ENCODE measurements at places on chromosomes 11 and 22. TPM values are rescaled to one million over a fixed set of nuclear protein-coding genes. Genes with fewer than 3 reads are reported as not detected.

- no peaks in the 10 kb centered on the region for H3K36me3 ChIP-seq
- DNase-seq, result no peak
- no peak overlapping the region for H3K4me3 ChIP-seq
- no peak overlapping the region for H3K27ac ChIP-seq
- no peaks in the 10 kb centered on the region for H3K27me3 ChIP-seq
- H3K4me1 ChIP-seq, result no peaks in the 10 kb centered on the region
Measured at GRCh38 chr11:132466983-132467382, 1065.3 kb downstream of the OPCML start.

- no peak overlapping the region for H3K4me3 ChIP-seq
- H3K4me1 ChIP-seq, result no peaks in the 10 kb centered on the region
- DNase-seq, result no peak
- no peaks in the 10 kb centered on the region for H3K36me3 ChIP-seq
Measured at GRCh38 chr11:25057861-25058260, 561.0 kb downstream of the LUZP2 start.

GRCh38 chr11:3165152-3165705 lies at the start of gene OSBPL5:
Gene OSBPL5 (minus strand): TSS chr11:3165310. CDS start chr11:3129148, 36,162 bp downstream.
- H3K4me1 ChIP-seq, result peaks cover 63% of the 10 kb centered on the region
- peak within 1 kb of the TSS; percentile 71 for H3K27ac ChIP-seq
- peak within 1 kb of the TSS; percentile 74 for H3K4me3 ChIP-seq
- H3K36me3 ChIP-seq, result no peaks in the 10 kb centered on the region
- H3K27me3 ChIP-seq, result no peaks in the 10 kb centered on the region

- no peaks in the 10 kb centered on the region for H3K36me3 ChIP-seq
- peak; percentile 58 for DNase-seq
- no peak overlapping the region for H3K27ac ChIP-seq
- no peaks in the 10 kb centered on the region for H3K27me3 ChIP-seq
Measured at GRCh38 chr22:22884010-22884887, 3.4 kb upstream of the IGLL5 start.

DNA sequence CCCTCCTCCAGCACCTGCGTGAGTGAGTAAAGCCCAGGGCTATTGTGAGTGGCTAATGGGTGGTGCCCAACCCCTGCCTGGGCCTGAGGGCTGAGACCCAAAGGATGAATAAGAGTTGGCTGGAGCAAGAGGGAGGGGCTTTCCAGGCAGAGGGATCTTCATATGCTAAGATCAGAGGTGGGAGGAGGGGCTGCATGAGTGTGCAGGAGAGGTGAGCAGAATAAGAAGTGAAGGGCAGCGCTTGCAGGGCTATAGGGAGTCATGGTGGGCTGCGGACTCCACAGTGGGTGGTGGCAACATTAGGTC lies 3.9 kb downstream of the EMID1 start:
- H3K36me3 ChIP-seq, result no peaks in the 10 kb centered on the region
- no peak overlapping the region for H3K27ac ChIP-seq
- no peak for DNase-seq
- no peaks in the 10 kb centered on the region for H3K27me3 ChIP-seq

DNA sequence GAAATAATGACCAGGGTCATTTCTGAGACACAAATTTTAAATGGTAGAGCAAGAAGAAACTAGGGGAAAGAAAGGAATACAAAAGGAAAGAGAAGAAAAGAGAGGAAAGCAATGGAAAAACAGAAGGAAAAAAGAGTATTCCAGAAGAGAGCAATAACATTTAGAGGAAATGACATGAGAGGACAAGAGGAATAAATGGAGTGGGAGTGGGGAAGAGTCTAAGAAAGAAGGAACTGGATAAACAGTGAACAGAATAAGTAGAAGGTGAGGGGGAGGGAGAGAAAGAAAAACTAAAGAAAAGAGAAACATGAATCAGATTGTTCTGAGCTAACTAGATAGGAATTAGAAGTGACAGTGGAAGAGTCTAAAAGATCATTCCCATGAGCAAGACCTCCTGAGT lies 28.4 kb downstream of the PRDM10 start:
- H3K36me3 ChIP-seq, result no peaks in the 10 kb centered on the region
- no peaks in the 10 kb centered on the region for H3K27me3 ChIP-seq
- no peaks in the 10 kb centered on the region for H3K4me1 ChIP-seq
- no peak for DNase-seq

Gene ZC3H12C
- total RNA-seq, result 12.7 TPM

Gene WNT11
- total RNA-seq, result 6.8 TPM

Gene CCDC89
- total RNA-seq, result 1.1 TPM

Gene IGLL5
- 1.4 TPM for total RNA-seq

Gene POU2AF2
- total RNA-seq, result not detected

- H3K36me3 ChIP-seq, result no peaks in the 10 kb centered on the region
- DNase-seq, result no peak
- H3K4me3 ChIP-seq, result peak overlapping the region; percentile 57
- peak overlapping the region; percentile 50 for H3K27ac ChIP-seq
- no peaks in the 10 kb centered on the region for H3K27me3 ChIP-seq
Measured at GRCh38 chr22:41237036-41237706, 3.6 kb downstream of the CHADL start.

Gene RAB3IL1
- 4.3 TPM for total RNA-seq

Gene C11orf87
- not detected for total RNA-seq

Gene WBP2NL
- 0.22 TPM for total RNA-seq

DNA sequence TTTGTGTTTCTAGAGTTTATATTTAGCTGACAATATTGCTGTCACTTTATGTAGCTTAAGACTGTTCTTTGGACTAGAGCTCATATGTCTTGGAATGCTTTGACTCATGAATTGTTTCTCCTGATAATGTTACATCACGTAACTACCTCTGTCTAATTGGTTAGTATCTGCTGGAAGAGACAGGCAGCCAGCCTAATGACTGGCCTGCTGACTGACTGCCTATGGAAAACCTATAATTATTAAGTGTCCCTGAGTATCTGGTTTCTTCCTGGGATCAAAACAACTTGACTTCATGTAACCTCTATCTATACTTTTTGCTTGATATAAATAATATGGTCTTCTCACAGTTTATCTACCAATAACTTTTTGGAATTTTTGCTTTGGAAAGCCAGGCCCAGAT lies 9.4 kb downstream of the SOX6 start:
- no peak for DNase-seq
- H3K27ac ChIP-seq, result no peak overlapping the region
- no peaks in the 10 kb centered on the region for H3K27me3 ChIP-seq

DNA sequence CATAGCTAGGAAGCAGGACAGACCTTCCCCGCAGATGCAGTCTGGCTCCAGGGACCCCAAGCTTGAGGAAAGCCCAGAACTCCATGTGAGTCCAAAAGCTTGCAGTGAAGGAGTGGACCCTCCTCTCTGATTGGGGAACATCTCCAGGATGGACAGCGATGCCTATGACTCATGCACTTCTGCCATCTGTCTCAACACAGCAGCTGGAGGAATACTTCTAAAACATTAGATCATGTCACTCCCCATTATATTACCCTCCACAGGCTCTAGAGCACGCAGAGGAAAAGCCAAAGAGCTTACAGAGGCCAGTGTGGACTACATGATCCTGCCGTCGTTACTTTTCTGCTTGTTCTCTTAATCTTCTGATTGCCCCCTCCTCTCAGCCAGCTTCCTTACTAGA lies 605.7 kb downstream of the INSC start:
- DNase-seq, result no peak
- no peak overlapping the region for H3K4me3 ChIP-seq
- H3K27ac ChIP-seq, result no peak overlapping the region
- H3K4me1 ChIP-seq, result no peaks in the 10 kb centered on the region
- no peaks in the 10 kb centered on the region for H3K27me3 ChIP-seq
- H3K36me3 ChIP-seq, result no peaks in the 10 kb centered on the region

Gene HYLS1
- 3.5 TPM for total RNA-seq

- H3K4me1 ChIP-seq, result no peaks in the 10 kb centered on the region
- peak overlapping the region; percentile 80 for H3K4me3 ChIP-seq
- peak overlapping the region; percentile 98 for H3K27ac ChIP-seq
- no peaks in the 10 kb centered on the region for H3K27me3 ChIP-seq
- peak; percentile 76 for DNase-seq
- no peaks in the 10 kb centered on the region for H3K36me3 ChIP-seq
Measured at GRCh38 chr11:68212421-68213134, 518 bp downstream of the KMT5B start.

DNA sequence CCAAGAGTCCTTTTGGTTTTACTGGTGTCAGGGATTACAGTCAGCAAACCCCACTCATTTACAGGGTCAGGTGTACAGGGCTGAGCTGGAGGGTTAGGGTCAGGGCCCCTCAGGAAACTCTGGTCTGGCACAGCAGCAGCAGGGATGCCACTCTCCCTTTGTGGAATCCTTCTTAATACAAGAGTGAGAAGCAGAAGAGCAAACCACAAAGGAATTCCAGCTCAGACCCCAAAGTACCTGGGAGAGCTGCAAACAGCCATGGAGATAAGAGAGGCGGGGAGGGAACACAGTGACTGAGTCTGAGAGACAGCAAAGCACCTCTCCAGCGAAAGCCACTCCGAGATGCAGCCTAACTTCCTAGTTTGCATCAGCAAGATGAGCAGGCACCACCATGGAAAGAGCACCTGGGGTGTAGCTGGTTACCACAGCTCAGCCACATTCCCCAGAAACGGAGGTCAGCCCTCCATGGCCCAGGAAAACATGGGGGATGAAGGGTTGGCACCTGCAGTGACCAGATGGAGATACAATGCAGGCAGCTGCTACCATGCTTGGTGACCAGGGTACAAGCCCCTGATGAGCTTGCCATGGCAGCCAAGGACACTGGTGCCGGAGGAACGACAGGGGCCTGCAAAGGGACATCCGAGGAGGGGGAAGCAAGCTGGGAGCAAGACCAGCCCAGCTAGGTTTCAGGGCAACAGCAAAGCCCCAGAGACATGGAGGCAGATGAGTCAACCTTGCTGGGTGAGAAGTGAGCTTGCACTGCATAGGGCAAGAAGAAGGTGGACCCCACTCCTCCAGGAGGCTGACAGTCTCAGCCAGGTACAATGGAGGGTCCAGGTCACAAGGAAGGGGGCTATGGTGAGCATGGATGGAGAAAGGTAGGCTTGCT lies 3.9 kb downstream of the BET1L start:
- no peaks in the 10 kb centered on the region for H3K27me3 ChIP-seq
- H3K4me3 ChIP-seq, result no peak overlapping the region
- peaks cover 40% of the 10 kb centered on the region for H3K4me1 ChIP-seq
- H3K27ac ChIP-seq, result no peak overlapping the region
- peak; percentile 54 for DNase-seq

DNA sequence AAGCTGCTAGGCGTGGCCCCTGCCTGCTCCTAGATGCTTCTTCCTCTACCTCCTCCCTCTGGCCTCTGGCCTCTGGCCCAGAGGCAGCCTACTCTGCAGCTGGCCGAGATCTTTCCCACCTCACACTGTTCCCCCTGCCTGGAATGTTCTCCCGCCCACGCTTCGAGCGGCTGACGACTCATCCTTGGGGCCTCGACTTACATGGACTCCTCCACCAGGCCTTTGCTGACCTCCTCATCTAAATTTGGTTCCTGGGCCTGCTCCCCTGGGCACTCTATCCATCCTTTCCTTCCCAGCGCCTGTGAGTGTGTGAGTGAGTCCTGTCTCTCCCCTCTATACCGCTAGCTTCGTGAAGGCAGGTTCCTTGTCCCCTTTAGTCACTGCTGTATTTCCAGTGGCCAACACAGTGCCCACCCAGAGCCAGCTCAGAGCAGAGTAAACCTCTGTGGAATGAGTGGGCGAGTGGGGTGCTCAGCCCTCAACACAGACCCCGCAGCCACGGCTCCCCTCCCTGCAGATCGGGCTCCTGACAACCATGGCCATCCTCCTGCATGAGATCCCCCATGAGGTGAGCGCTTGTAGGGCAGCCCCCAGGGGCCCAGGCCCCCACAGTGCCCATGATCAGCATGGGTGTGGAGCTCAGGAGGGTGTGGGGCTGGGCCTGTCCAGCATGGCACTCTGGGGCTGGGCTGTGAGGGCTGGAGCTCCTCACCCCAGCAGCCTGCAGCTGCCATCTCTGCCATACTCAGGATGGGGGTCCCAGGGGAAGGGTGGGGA lies 5.7 kb downstream of the SLC39A13 start:
- H3K4me3 ChIP-seq, result no peak overlapping the region
- no peak for DNase-seq
- H3K36me3 ChIP-seq, result peaks cover 65% of the 10 kb centered on the region
- peaks cover 67% of the 10 kb centered on the region for H3K4me1 ChIP-seq

DNA sequence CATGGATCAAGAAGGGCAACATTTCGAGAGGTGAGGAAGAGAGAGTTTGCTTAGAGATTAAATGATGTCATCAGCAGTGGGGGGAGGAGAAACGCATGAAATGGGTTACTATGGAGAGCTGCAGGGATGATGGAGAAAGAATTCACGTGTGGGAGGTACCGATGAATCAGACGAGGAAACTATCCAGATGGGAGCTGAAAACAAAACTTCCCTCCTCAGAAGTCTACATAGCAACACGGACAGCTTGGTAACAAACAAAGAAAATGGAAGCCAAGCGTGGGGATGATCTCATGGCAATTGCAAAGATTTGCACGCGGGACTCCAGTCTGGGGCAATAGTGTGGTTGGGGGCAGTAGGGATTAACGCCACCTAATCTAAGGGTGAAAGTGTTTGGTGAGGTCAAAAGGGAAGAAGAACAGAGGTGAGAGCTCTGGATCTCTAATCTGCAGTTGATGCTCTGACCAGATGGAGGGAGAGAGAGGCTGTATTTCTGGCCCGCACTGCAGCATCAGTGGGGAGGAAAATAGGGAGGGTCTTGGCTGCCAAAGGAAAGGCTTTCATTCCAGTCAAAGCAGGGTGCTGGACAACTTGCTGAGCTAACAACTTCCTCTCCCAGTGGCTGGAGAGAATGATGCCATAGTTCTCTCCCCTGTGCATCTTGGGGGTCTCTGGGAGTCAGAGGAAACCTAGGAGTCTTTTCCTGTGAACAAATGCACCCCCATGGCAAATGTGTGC lies 43.4 kb upstream of the CSNK2A3 start:
- no peak for DNase-seq
- no peaks in the 10 kb centered on the region for H3K36me3 ChIP-seq
- H3K27ac ChIP-seq, result peak overlapping the region; percentile 18
- H3K4me1 ChIP-seq, result peaks cover 9% of the 10 kb centered on the region

DNA sequence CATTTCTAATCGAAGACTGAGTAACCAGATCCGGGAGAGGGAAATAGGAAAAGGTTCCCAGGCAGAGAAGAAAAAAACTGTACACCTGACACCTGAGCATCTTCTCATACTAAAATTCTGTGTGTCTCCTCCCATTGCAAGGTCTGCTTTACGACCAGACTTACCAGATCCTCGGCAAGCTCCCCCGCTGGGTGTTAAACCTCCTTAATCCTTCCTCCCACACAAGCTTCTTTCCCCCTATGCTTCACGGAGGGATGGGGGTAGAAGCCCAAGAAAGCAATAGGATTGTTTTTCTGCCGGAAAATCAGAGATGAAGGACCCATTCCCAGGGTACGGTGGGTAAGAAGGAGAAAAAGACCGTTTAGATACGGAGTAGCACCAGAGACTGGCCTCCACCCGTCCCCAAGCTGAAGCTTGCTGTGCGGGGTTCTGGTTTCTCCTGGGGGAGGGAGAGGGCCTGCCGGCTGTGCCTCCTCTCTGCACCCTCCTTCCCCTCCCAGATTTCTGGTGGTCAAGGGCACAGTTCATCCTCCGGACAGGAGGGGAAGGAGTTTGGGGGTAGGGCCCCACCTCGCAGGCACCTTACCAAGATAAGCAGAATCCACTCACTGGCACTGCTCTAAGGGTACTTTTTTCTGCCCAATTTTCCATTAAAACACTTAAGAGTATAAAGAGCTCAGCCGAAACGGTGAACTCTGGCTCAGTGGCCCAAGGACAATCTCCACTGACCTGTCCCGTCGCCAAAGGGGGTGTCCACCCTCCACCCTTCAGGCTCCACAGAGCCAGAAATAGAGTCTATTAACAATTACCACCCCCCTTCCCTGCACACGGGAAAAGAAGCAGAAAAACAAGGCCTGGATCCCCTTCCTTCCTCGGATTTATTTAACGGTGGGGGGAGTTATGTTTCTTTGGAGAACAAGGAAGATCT lies 1.2 kb downstream of the TOB2 start:
- H3K27me3 ChIP-seq, result no peaks in the 10 kb centered on the region
- DNase-seq, result no peak
- H3K36me3 ChIP-seq, result peaks cover 22% of the 10 kb centered on the region
- H3K27ac ChIP-seq, result peak overlapping the region; percentile 99
- H3K4me1 ChIP-seq, result peaks cover 45% of the 10 kb centered on the region

Gene MS4A14
- total RNA-seq, result 0.48 TPM

Gene CRYAB
- total RNA-seq, result 3,608 TPM
